Left lung (tissue), 14 donors: ENCODE measurements at places on chromosomes 1 and 21.
A peak's percentile ranks its signal among the peaks of the same experiment; 100 is the strongest.

DNA sequence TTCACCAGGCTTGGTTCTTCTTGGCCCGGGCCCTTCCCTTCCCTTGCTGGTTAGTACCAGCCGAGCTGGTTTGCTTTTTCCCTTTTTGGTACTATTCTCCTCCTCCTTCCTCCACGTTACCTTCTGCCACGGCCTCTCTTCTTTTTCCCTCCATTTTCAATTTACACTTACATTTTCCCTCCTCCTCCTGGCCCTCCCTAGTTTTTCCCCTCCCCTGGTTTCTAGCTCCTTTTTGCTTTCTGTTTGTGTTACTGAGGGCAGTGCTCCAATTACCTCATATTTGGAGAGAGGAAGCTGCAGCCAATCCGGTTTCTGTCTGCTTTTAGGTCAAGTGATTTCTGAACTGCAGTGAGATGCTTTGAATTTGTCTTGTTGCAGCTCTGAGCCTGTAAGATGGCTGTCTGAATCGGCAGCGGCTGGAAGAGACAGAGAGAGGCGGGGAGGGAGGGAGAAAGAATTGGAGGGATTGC, 63.7 kb downstream of the MACF1 start:
- peak; percentile 42 for DNase-seq

GRCh38 chr1:111507411-111508201, 4.2 kb upstream of the ADORA3 start:
- peak; percentile 49 for DNase-seq

GRCh38 chr21:28337315-28337714, 655.4 kb downstream of the LTN1 start:
- no peak for DNase-seq

DNA sequence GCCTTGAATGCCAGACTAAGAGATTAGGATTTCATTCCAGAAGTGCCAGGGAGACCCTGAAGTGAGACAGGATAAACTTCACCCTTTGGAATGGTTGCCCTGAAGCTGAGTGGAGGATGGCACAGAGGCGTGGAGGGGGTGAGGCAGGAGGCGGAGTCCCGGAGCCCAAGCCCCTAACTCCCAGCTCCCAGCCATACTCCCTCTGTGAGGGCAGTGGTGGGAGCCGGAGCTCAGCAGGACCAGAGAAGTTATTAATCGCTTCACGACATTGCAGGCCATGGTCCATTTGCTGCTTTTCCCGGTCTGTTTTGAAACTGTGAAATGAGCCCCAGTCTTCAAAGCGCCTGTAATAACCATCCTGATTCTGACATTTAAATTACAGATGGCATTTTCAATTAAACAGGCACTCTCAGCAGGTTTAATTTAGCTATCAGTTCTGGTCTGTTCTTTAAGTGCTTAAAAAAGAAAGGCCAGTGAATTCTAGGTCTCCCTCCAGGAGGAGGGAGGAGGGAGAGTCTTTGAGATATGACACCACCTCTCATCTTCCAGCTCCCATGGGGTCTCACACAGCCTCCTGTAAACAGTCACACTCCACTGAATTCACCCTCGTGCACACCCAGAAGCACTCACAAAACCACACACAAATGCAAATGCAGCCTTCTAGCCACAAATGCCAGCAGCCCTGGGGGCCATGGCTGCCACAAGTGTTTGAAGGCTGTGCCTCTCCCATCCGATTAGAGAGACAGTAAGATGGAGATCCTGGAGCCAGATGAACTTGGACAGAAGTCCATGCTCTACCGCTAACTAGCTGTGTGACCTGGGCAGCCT, 19.6 kb downstream of the FBXO2 start:
- no peak for DNase-seq

GRCh38 chr1:234154320-234155251, 218.7 kb upstream of the COA6 start:
- no peak for DNase-seq

DNA sequence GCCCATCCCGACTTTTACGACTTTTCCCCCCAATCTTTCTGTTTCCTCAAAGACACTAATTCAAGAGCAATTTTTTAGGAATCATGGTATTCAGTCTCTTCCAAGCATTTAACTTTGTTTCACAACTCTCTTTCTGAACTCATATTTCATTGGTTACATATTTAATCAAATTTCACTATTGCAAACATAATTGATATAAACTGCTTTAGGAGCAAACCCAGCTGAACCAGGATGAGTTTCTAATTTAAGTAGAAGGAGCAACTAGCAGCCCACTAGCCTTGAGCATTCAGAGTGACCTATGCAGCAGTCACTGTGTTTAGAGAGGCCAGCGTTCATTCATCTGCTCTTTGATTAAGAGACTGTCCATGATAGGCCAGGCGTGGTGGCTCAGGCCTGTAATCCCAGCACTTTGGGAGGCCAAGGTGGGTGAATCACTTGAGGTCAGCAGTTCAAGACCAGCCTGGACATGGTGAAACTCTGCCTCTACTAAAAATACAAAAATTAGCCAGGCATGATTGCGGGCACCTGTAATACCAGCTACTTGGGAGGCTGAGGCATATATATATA, 1.8 kb downstream of the CELA2B start:
- DNase-seq, result no peak

GRCh38 chr1:197686702-197687355, 88.5 kb downstream of the DENND1B start:
- no peak for DNase-seq
